ENCODE measurements at places on chromosomes 2 and 18.

- no peak for DNase-seq
These were observed 53.1 kb downstream of the AP1S3 start for GRCh38 chr2:223784221-223784772.

GRCh38 chr2:3097804-3098203, 279.8 kb downstream of the EIPR1 start:
- no peak for DNase-seq

- no peak for DNase-seq
These were observed 168.4 kb downstream of the NDUFA10 start for GRCh38 chr2:239856620-239857285.

GRCh38 chr2:165240916-165241315, 1.7 kb downstream of the SCN2A start:
- no peak for DNase-seq

DNA sequence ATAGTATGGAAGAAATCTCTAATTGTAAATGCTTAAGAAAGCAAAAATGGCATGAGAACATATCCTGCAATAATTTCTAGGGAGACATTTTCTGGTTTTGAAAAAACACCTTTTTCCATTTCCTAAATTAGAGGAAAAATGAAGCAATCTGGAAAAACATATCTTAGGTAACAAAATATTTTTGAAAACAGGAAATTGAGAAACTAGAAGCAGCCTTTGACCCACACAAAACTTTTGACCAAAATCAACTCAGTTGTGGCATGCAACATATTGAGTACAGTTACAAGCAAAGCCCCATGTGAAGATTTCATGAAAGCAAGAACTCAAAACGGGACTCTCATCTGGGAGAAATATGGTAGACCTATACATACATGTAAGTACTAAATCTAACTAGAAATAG, 28.6 kb upstream of the CHAC2 start:
- DNase-seq = no peak

- DNase-seq = peak; percentile 17
These were observed 214.1 kb upstream of the NABP1 start for GRCh38 chr2:191463790-191464189.

DNA sequence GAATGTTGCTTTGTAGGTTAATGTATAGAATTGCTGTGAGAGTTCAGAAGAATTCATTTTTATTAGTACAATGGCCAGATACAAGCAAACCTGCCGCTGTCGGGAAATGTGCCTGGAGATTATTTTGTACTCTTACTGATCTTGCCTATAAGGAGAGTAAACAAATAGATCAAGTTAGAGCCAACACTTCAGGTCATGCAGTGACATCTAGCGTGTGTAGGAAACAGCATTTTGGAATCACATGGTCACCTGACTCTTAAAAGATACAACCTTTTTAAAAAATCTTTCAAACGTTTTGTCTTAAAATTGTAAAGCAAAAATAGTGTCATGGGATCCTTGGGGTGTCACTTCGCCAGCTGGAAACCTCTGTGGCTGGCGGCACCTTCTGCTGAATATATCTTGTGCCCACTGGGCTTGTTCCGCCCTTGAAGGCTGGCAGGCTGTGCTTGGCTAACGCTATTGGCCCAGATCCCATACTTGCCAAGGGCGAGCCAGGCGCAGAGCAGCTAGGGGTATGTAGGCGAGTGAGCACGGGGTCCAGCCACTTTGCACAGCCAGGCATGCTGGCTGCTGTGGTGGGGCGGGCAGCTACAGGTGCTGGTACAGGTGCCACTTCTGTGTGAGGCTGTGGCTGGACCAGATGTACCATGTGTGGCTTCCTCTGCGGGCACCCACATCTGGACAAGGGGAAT, 19.5 kb upstream of the RPRM start:
- no peak for DNase-seq

DNA sequence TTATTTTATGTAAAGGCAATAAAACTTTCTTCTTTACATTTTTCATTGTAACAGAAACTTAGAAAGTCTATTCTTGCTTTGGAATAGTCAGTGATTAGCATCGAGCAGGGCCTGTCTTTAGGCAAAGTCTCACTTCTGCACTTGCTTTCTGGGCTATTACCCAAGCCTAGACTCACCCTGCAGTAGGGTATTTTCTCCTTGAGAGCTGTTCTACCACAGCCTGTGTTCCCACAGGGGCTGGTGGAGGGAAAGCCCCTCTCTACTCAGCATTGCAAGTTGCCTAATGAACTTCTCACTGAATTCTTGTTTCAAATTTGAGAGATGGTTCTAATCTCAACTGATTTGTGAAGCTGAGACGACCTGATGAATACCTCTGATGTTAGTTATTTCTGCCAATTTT, 111.7 kb upstream of the KLHL14 start:
- no peak for DNase-seq

- no peak for DNase-seq
These were observed 48.0 kb downstream of the HDLBP start for GRCh38 chr2:241267249-241268067.

GRCh38 chr18:49843778-49844625, 30.7 kb upstream of the ACAA2 start:
- no peak for DNase-seq

DNA sequence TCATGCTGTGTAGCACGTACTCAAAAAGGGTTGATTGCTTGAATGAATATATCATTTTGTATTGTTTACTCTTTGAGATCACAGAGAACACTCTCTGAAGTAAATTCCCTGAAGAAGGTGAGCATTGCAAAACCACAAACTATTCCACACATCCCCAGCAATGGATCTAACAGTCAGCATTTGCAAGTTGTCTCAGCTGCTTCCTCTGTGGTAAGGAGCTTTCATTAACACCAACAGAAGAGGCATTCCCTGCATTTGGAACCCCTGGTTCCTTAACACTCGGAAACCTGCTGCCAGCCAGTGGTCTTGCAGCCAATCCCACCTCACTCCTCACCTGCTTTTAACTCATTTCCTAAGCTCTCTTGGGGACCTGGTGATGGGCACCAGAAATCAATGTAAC, 108.4 kb downstream of the IRS1 start:
- DNase-seq = no peak

- peak; percentile 66 for DNase-seq
These were observed 1.1 kb downstream of the DSC3 start for GRCh38 chr18:31041271-31042083.

DNA sequence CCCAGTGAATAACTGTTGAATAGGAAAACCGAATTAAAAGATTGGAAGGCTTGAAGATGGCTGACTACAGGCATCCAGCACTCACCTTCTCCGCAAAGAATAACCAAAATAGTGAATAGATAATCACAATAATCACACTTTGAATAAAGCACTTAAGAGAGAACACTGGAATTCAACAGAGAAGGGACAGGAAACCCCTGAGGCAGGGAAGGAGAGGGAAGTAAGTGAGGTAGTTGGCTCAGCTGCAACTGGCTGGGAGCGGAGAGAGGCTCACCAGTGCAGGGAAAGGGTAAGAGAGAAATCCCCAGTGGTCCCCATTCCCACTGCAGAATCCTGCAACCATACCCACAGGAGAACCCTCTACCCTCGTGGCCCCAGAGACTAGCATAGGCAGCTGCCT, 246.6 kb upstream of the NCKAP5 start:
- DNase-seq = no peak

GRCh38 chr18:6022845-6023244, 127.5 kb upstream of the TMEM200C start:
- DNase-seq = peak; percentile 64

- no peak for DNase-seq
These were observed 319.6 kb upstream of the REV1 start for GRCh38 chr2:99809259-99809900.

GRCh38 chr2:232113821-232114220, 152.3 kb downstream of the DIS3L2 start:
- DNase-seq = peak; percentile 90

GRCh38 chr18:26575865-26576217, 27.5 kb upstream of the KCTD1 start:
- no peak for DNase-seq
